LHCN-M2 (cell line): ENCODE measurements at places on chromosomes 13 and 19.

GRCh38 chr13:44079413-44080205 lies 199.9 kb downstream of the LACC1 start:
- DNase-seq: no peak

DNA sequence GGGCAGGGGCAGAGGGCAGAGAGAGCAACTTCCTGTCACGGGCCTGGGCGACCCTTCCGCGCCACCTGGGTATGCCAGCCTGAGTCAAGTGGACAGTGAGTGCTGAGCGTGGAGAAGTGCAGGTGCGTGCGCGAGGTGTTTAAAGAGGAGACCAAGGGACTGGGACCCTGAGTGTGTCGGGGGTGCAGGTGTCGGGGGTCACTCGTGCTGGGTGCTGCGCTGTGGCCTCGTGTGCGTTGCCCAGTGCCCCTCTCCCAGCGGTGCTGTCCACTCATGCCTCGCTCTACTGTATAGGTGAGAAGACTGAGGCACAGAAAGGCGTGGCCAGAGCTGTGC lies 18.9 kb upstream of the KCTD15 start:
- DNase-seq: no peak

DNA sequence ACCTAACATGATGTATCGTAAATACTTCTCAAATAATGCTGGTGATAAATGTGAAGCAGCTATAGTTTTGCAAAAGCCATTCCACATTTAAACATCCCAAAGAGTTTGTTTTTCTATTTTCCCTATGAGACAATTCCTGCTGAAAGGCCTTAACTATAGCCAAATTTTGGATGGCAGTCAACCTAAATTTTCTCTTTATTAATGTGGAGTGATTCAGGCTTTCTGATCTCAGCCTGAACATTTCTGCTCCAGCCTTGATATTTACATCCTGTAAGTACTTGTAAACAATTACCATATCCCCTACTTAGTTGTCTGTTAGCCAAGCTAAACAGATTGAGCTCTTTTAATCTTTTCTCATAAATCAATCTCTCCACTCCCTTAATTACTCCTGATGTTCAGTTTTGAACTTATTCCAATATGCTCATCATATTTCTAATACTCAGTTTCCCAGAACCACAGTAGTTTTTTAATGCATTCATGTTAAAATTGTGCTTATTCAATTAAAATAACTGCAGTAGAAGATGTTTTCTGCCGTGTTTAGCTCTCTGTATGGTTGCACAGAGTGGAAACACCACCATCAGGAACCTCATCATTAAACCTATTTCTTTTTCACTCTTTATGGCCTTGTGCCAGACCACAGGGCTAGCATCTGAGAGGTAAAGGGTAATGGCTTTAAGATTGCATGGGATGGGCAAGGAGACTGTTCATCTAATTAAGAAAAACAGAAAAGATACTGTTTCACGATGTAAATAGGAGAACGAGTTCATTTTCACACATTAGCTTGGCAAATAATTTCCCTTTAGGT lies 1235.2 kb upstream of the SLC10A2 start:
- no peak for DNase-seq

DNA sequence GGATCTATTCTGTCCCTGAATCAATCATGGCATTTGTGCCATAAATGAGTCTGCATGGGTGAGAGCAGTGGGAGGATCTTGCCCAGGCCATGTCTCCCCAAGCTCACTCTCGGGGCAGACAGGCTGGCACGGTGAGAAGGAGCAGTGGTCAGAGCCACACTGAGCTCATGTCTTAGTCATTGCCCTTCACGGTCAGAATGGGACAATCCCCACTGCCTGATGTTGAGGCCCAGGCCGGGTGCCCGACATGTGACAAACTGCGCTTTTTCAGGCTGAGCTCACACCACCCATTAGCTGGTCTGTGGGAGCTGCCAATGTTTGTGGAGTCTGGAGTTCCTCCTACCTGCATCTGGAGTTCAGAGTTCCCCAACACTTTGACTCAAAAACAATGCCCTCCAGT lies 481.9 kb downstream of the COG6 start:
- no peak for DNase-seq

DNA sequence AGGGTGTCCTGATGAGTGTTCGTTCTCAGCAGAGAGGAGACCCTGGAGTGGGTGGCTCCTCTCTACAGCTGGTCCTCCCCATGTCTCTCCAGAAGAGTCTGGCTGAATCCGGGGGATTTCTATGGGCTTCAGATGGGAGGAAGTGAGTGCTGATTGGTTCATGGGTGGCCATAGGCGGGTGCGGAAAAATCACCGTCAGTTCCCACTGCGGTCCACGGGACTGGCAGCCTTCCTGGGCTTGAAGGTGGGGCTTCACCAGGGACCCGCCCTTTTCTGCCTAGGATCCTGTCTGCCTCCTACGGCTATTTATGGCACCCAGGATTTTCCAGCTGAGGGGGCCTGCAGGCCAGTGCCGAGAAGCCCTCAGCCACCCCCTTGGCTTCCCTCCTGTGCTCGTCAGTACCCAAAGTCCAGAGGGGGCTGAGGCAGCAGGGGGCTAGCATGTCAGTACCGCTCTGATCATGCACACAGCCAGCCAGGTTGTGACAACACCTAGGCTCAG lies 18.4 kb downstream of the CPB2 start:
- DNase-seq: no peak
